ENCODE measurements at places on chromosomes 5 and 9. TPM values are rescaled to one million over a fixed set of nuclear protein-coding genes. Genes with fewer than 3 reads are reported as not detected.

DNA sequence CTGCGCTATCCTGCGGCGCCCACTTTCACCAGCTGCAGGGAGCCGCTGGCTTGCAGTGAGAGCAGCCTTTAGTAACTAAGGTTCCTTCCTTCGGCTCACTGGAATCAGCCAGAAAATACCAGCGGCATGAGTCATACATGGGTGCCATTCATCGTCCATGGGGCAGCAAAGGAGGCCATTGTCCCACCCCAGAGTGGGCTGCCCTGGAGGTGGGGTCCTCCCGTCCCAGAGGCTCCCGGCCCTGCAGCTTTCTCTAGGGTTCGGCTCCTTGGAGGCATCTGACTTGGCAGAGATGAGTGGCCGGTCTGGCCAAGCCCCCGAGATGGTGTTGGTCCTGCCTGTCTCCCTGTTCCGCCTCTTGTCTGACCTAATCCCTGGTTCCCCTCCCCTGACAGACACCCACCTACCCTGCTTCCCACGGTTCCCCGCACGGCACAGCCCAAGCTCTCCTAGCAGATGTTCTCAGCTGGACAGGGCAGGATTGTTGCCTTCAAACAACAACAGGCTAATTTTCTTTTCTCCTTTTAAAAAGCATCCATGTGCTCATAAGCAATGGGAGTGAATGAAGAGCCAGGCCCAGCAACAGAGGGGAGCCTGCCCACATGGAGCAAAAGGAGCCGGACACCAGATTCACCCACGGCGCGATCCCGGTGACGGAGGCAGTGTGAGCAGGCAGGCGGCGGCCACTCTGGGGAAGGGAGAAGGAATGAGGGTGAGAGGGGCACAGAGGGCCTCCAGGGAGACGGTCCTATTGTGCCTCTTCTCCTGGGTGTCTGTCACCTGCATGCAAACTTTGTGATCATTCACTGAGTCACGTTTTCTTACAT, 97.0 kb upstream of the COL5A1 start:
- no peaks in the 10 kb centered on the region for H3K4me1 ChIP-seq
- DNase-seq = no peak
- peaks cover 18% of the 10 kb centered on the region for H3K27me3 ChIP-seq
- H3K4me3 ChIP-seq = no peak overlapping the region
- no peaks in the 10 kb centered on the region for H3K36me3 ChIP-seq

DNA sequence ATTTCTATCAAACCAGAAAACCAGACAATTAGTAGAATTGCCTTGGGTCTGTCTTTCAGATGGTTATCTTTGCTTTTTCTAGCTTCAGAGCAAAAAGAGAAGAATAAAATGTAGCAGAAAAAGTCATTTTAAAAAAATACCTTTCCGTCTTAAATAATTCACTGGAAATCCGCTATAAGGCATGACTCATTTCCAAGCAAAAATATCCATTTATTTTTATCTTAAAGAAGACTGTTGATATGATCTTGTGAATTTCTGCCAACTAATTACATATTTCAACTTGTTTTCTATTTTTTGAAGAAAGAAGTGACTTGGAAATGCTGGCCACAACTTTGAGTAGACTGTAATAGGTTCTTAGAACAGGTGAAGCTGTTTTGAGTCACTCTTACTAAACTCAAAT, 83.7 kb downstream of the VCAN start:
- no peaks in the 10 kb centered on the region for H3K4me1 ChIP-seq
- no peak for DNase-seq
- no peaks in the 10 kb centered on the region for H3K27me3 ChIP-seq
- H3K36me3 ChIP-seq = no peaks in the 10 kb centered on the region

- H3K4me1 ChIP-seq = peaks cover 8% of the 10 kb centered on the region
- peaks cover 11% of the 10 kb centered on the region for H3K36me3 ChIP-seq
- H3K27ac ChIP-seq = no peak overlapping the region
Observed at GRCh38 chr9:124373386-124373785, 41.9 kb downstream of the PSMB7 start.

GRCh38 chr5:135592312-135593045, 13.7 kb upstream of the CXCL14 start:
- no peaks in the 10 kb centered on the region for H3K4me1 ChIP-seq
- no peak overlapping the region for H3K4me3 ChIP-seq
- no peak for DNase-seq
- peaks cover 19% of the 10 kb centered on the region for H3K27me3 ChIP-seq
- H3K36me3 ChIP-seq = no peaks in the 10 kb centered on the region

The KCNT1 gene
- polyA plus RNA-seq = not detected

- no peaks in the 10 kb centered on the region for H3K4me1 ChIP-seq
- peaks cover 4% of the 10 kb centered on the region for H3K36me3 ChIP-seq
- no peak for DNase-seq
- H3K27ac ChIP-seq = no peak overlapping the region
- H3K27me3 ChIP-seq = peaks cover 14% of the 10 kb centered on the region
Observed at GRCh38 chr5:73663860-73664240, 37.9 kb downstream of the ARHGEF28 start.

DNA sequence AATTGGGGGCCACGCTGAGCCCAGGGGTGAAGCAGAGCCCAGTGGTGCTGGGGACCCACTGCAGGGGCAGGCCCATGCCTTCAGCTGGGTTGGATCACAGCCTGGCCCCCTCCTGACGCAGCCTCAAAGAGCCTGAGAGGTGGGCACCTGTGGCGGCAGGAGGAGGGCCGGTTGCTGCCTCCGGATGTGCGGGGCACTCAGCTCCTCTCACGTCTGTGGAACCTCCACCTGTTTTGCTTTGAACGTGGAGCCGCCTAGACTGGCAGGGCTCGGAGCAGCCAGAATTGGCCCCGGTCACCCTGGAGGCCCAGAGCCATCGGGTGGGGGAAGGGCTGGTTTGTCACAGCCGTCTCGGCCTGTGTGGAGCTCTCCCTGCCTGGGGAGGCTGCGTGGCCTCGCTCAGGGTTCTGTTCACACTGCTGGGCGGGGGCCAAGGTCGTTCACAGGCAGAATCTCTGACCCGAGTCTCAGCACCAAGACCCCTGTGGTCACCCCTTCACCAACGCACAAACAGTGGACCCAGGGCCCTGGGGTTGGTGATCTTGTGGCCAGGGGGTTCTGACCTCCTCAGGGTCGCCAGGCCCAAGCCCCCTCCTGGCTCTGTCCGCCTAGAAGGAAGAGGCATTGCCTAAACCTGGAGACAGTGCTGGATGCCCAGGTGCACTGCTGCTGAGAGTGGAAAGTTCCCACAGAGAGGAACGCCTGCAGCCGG, 9.2 kb upstream of the SLC9A3 start:
- H3K36me3 ChIP-seq = no peaks in the 10 kb centered on the region
- peaks cover 41% of the 10 kb centered on the region for H3K27me3 ChIP-seq
- H3K27ac ChIP-seq = no peak overlapping the region
- no peak for DNase-seq
- no peak overlapping the region for H3K4me3 ChIP-seq

GRCh38 chr9:92170848-92171247, 55.6 kb upstream of the SPTLC1 start:
- no peak overlapping the region for H3K4me3 ChIP-seq
- H3K27ac ChIP-seq = no peak overlapping the region
- peaks cover 5% of the 10 kb centered on the region for H3K27me3 ChIP-seq
- no peaks in the 10 kb centered on the region for H3K4me1 ChIP-seq
- no peak for DNase-seq
- peaks cover 12% of the 10 kb centered on the region for H3K36me3 ChIP-seq

DNA sequence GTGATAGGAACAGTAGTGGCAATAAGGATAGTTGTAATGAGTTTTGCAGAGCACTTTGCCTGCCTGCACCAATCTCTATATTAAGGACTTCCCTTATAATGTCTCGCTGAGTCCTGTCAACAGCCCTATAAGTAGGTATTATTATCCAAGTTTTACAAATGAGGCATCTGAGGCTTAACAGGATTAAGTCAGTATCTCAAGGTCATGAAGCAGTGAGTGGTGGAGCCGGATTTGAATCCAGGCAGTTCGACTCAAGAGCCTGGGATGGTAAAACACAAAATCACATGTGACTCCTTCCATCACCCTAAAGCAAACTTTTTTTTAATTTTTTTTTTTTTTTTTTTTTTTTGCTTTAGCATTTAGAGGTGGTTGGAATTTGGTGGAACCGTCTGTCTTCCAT, 59.0 kb upstream of the RARS1 start:
- no peaks in the 10 kb centered on the region for H3K36me3 ChIP-seq
- no peak overlapping the region for H3K27ac ChIP-seq
- DNase-seq = no peak
- H3K4me1 ChIP-seq = no peaks in the 10 kb centered on the region
- H3K4me3 ChIP-seq = no peak overlapping the region

The S100Z gene
- not detected for polyA plus RNA-seq

DNA sequence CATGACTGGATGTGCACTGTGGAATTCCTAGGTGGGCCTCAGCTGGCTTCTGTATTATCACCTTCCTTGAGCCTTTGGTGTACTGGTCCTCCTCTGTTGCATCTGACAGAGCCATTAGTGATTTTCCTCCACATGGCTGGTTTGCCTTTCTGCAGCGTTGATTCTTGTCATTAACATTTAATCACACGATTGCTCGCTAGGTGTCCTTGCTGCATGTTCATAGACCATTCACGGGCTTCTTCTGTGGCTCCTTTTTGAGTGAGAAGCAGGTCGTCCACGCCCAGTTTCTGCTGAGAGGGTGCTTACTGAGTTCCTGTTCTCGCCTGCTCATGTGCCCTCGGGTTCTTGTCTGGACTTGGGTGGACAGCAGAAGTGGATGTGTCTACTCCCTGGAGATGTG, 29.3 kb downstream of the ADAMTS16 start:
- no peak overlapping the region for H3K27ac ChIP-seq
- no peaks in the 10 kb centered on the region for H3K4me1 ChIP-seq
- no peaks in the 10 kb centered on the region for H3K36me3 ChIP-seq
- no peak for DNase-seq
- no peaks in the 10 kb centered on the region for H3K27me3 ChIP-seq

- peaks cover 9% of the 10 kb centered on the region for H3K27me3 ChIP-seq
- no peaks in the 10 kb centered on the region for H3K4me1 ChIP-seq
- H3K36me3 ChIP-seq = no peaks in the 10 kb centered on the region
Observed at GRCh38 chr5:175384724-175385552, 59.0 kb downstream of the DRD1 start.

- no peaks in the 10 kb centered on the region for H3K36me3 ChIP-seq
- H3K4me1 ChIP-seq = no peaks in the 10 kb centered on the region
- no peak for DNase-seq
- no peak overlapping the region for H3K4me3 ChIP-seq
- no peak overlapping the region for H3K27ac ChIP-seq
- no peaks in the 10 kb centered on the region for H3K27me3 ChIP-seq
Observed at GRCh38 chr5:100444961-100445360, 90.2 kb upstream of the FAM174A start.

GRCh38 chr5:160837211-160837610, 14.8 kb downstream of the ATP10B start:
- H3K36me3 ChIP-seq = peaks cover 12% of the 10 kb centered on the region
- H3K27me3 ChIP-seq = no peaks in the 10 kb centered on the region
- no peak for DNase-seq
- H3K4me1 ChIP-seq = peaks cover 8% of the 10 kb centered on the region
- H3K27ac ChIP-seq = no peak overlapping the region

- no peaks in the 10 kb centered on the region for H3K27me3 ChIP-seq
- H3K4me1 ChIP-seq = no peaks in the 10 kb centered on the region
- no peak overlapping the region for H3K4me3 ChIP-seq
- DNase-seq = no peak
Observed at GRCh38 chr5:173940269-173940668, 48.7 kb upstream of the C5orf47 start.

DNA sequence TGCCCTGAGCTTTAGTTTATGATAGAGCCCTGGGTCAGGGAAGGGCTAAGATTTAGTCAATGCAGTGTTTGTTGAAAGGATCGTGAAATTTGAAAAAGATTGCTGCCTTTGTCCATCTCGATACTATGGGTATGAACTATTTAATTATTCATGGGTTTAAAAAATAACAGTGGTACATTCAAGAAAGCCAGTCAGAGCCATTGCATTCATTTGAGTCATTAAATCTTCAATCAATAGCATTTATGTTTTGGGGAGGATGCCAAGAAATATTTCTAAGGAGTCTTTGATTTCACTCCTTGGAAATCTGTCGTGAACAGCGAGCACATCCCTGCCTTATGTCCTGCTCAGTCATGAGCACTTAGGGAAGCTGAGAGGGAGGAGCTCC, 54.4 kb upstream of the LRRTM2 start:
- H3K27ac ChIP-seq = no peak overlapping the region
- H3K4me3 ChIP-seq = no peak overlapping the region
- H3K36me3 ChIP-seq = peaks cover 49% of the 10 kb centered on the region
- DNase-seq = no peak
- no peaks in the 10 kb centered on the region for H3K27me3 ChIP-seq

DNA sequence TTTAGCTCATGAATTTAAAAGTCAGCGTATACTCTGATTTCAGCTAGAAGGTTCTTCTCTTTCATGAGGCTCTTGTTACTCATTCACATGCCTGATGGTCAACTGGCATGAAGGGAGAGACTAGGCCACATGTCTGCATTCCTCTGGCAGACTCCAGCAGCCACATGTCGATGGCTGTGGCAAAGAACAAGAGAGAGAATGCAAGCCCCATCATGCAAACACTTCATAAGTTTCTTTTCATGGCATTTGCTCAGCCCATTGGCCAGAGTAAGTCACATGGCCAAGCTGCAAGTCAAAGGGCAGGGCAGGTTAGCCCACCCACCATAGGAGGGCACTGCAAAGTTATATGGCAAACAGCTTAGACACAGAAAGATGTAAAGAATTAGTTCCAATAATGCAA, 5.4 kb downstream of the KCNV2 start:
- no peaks in the 10 kb centered on the region for H3K27me3 ChIP-seq
- peaks cover 11% of the 10 kb centered on the region for H3K36me3 ChIP-seq

DNA sequence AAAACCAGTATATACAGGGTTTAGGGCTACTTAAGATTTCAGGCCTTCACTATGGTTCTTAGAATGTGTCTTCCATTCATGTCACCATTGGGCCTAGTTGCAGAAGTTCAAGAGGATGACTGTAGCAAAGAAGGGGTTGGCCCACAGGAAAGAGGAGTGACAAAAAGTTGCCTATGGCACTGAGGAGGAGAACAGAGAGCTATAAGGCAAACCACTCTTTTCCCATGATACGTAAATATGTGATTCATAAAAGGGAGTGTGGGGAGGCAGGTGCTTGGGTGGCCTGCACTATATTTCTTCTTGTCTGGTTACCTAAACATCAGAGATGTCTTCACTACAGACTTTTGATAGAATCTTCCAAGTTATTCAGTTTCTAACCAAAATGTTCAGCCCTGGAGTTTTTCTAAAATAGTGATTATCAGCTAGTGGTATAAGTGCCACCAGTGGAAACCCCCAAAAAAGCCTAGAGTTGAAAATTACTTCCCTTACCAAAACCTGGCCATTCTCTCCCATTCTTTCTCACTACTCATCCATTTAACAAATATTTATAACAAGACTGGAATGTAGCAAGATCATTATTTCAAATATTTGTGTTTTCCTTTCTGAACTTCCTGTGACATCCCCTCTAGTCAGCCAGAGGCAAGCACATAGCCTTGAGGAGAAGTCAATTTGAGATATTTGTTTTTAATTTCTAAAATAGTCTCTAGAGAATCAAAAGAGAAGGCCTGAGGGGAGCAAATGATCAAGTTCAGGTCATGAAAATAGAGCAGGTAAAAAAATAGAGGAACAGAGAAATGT, 367.4 kb downstream of the EFNA5 start:
- H3K27ac ChIP-seq = no peak overlapping the region
- no peak for DNase-seq
- no peaks in the 10 kb centered on the region for H3K4me1 ChIP-seq

All from naive B cell (primary cell).